ENCODE measurements at places on chromosomes 5 and 9.

DNA sequence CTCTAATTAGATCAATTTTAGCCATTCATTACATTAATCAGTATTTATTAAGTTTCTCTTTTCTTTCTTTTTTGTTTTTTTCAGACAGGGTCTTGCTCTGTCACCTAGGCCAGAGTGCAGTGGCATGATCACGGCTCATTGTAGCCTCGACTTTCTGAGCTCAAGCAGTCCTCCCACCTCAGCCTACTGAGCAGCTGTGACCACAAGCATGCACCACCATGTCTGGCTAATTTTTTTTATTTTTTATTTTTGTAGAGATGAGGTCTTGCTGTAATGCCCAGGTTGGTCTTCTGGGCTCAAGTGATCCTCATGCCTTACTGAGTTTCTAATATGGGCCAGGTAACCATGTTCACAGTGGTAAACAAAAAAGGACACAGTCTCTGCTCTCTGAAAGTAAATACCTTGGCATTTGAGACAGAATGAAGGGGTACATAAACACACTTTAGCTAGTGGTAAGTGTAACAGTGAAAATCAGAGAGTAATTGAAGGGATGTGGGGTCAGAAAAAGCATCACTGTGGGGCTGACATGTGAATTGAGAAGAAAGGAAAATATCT, 336.3 kb downstream of the ADGRV1 start:
- no peak for DNase-seq

GRCh38 chr5:36631154-36631553, 24.7 kb downstream of the SLC1A3 start:
- DNase-seq: no peak

- peak; percentile 24 for DNase-seq
These were observed 11.3 kb upstream of the DIPK1B start for GRCh38 chr9:136700959-136701667.

DNA sequence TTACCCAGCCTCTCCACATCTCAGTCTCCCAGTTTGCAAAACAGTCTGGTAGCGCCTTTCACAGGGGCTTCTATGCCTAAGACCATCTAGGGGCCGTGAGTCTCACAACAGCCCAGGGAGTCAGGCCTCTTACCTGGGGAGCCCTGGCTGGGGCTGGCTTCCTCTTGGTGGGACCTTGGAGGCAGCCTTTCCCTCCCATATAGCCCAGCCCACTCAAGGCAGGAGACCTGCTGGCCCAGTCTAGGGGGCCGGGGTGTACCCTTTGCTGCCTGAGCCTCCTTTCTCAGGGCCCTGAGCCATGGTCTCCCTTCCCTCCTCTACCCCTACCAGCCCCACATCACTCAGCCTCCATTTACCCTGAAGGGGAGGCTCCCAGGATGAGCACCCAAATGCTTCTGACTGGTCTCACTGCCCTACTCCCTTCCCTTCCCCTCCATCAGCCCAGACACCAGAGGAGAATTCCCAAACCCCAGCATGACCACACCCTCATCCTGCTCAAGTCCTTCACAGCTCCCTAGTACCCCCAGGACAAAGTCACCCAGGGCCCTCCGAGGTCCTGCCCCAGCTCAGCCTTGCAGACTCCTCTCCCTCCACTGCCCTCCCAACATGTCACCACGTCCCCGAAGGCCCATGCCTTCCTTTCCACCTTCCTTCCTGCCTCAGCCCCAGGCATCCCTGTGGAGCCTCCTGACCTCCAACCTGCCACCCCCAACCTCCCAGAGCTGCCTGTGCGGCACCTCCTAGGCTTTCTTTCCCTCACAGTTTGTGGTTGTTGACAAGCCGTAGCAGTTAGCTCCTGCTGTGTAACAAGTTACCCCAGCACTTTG, 55.3 kb downstream of the BARX1 start:
- no peak for DNase-seq

Data from activated naive CD4-positive, alpha-beta T cell (primary cell).